CD8-positive, alpha-beta memory T cell (primary cell): ENCODE measurements at places on chromosomes 3 and 15. TPM values are rescaled to one million over a fixed set of nuclear protein-coding genes. Genes with fewer than 3 reads are reported as not detected.
A peak's percentile ranks its signal among the peaks of the same experiment; 100 is the strongest.

- no peak for DNase-seq
Observed at GRCh38 chr15:95292785-95293450, 1037.6 kb upstream of the NR2F2 start.

GRCh38 chr3:157239082-157239704 lies 79.2 kb upstream of the CCNL1 start:
- peak; percentile 50 for DNase-seq

GRCh38 chr3:102374863-102375634 lies 59.8 kb upstream of the ZPLD1 start:
- DNase-seq, result no peak

DNA sequence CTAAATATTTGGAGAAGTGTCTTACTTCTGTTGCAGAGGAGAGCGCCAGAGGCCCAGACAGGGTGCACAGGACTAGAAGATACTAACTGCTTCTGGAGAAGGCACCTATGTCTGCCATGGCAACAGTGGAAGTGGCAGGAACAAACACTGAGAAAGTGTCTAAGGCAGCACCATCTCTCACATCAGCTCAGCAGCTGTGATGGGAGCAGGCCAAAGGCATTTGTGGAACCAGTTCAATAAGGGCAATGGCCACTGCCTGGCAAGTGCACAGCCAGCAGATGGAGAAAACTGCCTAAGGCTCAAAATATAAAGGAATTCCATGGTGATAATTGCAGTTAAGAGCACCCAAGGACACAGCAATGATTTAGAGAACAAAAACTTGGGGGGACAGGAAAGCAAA lies 563.0 kb upstream of the CCDC54 start:
- no peak for DNase-seq

SCG5 gene
- total RNA-seq, result 0.24 TPM

VEPH1 gene
- not detected for total RNA-seq

PARP9 gene
- 13.4 TPM for total RNA-seq

GRCh38 chr3:190018460-190018859 lies 102.2 kb downstream of the P3H2 start:
- no peak for DNase-seq

DNA sequence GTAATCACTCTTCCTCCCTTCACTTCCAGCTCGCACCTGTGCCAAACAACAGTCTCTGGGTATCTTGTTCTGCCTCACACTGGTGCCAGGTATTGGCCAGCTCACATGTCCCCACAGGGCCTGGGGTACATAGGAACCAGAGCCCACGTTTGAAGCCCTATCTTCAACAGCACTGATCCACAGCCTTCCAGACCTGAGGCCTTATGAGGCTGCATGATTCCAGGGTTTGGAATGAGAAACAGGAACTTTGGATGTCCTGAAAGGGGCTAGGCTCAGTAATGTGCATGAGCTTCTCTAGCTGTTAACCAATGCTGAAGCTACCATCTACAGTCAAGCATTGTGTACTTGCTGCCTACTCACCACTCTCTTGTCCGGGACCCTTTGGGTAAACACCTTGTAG lies 92.4 kb downstream of the GPR156 start:
- DNase-seq, result no peak

DNA sequence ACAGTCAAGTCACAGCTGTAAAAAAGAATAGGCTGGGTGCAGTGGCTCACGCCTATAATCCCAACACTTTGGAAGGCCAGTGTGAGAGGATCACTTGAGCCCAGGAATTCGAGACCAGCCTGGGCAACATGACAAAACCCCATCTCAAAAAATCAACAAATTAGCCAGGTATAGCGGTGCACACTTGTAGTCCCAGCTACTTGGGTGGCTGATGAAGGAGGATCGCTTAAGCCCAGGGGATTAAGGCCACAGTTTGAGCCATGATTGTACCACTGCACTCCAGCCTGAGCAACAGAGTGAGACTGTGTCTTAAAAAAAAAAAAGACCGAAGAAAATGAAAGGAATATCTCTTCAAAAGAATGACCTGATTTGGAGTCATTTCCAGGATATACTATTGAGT lies 6.6 kb downstream of the HERC1 start:
- DNase-seq, result no peak

GRCh38 chr3:126522363-126522788 lies 1.6 kb upstream of the CHST13 start:
- peak; percentile 13 for DNase-seq

- no peak for DNase-seq
Observed at GRCh38 chr3:193564012-193564411, 9.3 kb upstream of the ATP13A4 start.

DNA sequence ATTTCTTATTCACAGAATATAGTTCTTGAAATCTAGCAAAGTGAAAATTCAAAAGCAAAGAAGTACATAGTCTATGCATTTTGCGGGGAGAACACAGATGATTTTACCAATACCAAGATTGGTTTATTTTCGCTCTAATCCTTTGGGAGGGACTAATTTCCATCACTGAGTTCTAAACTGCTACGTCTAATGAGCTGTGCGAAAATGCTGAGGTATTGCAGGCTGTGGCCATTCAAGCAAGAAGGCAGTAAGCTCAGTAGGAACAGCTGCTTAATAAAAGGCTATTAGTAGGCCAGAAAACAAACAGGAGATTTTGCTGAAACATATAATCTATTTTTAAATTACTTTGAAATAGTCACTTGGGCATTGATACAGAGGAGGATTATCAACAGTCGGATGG lies 379.0 kb downstream of the CNTN4 start:
- DNase-seq, result no peak

SLCO2A1 gene
- not detected for total RNA-seq

DNAH12 gene
- 0.13 TPM for total RNA-seq

- no peak for DNase-seq
Observed at GRCh38 chr15:99404454-99404853, 153.2 kb downstream of the LRRC28 start.

DNA sequence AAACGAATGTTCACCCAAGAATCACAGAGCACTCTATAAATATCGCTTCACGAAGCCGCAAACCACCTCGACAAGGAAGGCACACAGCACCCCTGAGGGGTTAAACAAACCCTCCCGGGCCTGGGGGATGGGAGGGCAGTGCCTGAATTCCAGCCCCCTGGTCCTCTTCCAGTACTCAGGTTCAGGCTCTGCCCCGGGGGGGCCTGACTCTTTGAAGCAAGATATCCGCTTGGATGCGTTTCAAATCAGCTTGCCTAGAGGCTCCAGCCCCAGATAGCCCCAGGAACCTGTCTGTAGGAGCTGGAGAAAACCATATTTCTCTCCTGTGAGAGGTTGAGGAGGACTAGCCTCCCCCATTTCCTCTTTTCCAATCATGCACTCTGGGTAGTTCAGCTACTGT lies 194.7 kb downstream of the WNT5A start:
- no peak for DNase-seq

GRCh38 chr3:10416730-10417300 lies 88.6 kb downstream of the ATP2B2 start:
- DNase-seq, result no peak

- no peak for DNase-seq
Observed at GRCh38 chr3:123305192-123305591, 103.4 kb downstream of the SEC22A start.

DNA sequence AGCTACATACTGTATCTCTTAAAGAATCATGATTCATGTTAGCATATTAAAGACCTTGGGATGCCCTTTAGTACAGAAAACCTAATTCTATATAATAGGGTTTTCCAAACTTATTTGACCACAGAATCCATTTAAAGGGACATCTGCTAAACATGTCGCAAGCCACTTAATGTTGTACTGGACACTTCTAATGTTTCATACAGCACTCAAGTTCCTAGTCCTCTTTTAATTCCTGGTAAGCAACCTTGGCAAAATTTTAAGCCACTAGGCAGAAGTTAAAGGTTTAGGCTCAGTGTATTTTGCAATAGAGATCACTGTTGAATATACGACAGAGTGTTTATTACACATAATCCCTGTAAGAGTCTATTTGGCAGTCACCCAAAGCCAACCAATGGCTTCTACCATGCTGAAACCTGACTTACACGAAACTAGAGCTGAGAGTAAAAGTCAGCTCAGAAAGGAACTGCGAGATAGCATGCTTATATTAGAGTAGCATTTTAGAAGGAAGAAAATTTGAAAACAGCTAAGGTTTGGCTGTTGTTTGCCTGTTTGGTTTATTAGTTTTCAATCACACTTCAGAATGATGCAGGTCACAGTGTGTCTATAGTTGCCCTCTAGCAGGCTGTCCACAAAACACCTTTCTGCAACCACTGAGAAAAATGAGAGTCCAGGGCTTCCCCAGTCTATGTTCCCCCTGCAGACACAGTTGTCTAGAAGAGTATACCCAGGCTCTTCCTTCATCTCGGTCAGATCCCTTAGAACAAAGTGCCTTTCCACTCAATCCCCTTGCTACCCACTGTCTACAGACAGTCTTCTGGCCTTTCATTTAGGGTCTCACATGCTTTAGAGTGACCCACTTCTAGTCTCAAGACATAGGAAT lies 104.4 kb downstream of the FMN1 start:
- DNase-seq, result no peak

- DNase-seq, result no peak
Observed at GRCh38 chr3:37024092-37024491, 30.8 kb downstream of the MLH1 start.

DNA sequence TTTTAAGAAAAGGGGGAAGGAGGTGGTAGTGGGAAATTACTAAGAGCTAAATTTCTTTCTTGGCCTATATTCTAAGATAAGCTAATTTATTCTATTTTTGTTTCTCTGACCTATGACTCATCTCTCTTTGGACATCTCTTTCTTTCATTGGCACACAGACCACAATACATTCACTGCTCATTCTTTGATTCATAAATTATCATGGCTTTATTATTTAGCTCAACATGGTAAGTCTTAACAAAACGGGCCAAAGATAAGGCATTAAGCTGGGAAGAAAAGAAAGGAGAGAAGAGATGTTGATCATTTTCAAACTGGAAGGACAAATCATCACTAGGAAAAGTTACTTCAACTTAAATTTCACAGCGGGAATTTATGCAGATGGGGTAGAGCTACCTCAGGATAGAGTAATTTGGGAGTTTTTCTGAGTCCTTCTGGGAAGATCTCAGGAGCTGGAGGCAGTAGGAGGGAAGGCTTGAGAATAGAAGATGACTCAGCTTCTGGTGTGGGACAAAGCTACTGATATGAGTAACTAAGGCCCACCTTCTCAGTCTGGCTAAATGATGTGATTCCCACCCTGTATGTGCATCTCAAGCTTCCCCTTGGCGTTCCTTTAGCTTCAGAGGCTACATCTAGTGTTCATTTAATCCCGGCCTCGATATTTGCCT lies 7.5 kb upstream of the ALCAM start:
- no peak for DNase-seq

GRCh38 chr15:89088605-89089315 lies 504 bp downstream of the ABHD2 start:
- no peak for DNase-seq

DNA sequence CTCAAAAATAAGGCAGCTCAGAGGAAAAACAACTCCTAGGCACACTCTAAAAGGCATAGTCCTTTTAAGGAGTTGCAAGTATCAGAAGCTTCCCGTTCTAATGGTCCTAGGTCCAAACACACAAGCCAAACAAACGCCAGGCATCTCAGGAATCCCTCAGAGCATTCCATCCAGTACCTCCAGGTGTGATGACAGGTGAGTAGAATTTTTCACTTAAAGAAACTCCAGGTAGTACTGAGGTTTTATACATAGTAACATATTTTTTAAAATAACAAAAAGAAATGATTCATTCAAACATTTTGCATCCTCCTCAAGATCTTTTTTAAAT lies 1092.3 kb downstream of the TUSC7 start:
- no peak for DNase-seq

DNA sequence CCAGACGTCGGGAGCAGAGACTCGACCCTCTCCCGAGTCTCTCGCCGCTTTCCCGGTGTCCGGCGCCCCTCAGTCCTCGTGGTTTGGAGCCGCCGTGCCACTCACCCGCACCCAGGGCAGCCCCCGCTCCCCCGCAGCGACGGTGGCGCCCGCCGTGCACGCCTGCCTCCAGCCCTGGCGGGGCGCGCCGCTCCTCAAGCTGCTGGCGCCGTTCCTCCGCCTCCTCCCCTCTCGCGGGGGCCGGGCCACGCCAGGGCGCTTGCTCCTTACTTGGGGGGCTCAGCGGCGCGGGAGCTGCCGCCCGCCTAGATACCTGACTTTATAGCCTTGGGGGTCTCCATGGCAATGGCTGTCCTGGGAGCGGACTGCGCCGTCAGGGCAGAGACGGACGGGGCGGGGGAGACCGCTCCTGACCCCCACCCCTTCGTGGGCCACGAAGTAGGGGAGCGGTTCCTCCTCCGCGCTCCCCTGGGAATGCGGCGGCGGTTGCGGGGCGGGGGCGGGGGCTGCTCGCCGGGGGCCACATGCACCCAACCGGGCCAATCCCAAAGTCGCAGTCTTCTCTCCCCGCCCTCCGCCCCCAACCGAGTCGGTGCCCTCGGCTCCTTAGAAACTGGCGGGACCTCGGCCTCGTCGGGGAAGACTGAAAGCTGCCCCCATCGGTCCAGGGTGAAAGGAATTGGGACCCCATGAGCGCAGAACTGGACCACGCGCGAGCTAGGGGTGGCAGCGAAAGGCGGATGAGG lies at the start of gene ANKRD63:
Gene ANKRD63 (minus strand): TSS at position 196 of the 746 bp plus-strand sequence. CDS start 478 bp downstream, outside the sequence.
- peak; percentile 43 for DNase-seq

GRCh38 chr3:179149951-179150350 lies 1.8 kb downstream of the PIK3CA start:
- no peak for DNase-seq

- no peak for DNase-seq
Observed at GRCh38 chr3:71916747-71917369, 131.9 kb upstream of the PROK2 start.

GRCh38 chr15:77563623-77564156 lies 69.0 kb downstream of the LINGO1 start:
- DNase-seq, result no peak

GRCh38 chr15:48317221-48317620 lies 14.0 kb upstream of the DUT start:
- DNase-seq, result no peak

GRCh38 chr3:105767776-105768175 lies 101.0 kb downstream of the CBLB start:
- DNase-seq, result no peak

FANCD2OS gene
- not detected for total RNA-seq

DNA sequence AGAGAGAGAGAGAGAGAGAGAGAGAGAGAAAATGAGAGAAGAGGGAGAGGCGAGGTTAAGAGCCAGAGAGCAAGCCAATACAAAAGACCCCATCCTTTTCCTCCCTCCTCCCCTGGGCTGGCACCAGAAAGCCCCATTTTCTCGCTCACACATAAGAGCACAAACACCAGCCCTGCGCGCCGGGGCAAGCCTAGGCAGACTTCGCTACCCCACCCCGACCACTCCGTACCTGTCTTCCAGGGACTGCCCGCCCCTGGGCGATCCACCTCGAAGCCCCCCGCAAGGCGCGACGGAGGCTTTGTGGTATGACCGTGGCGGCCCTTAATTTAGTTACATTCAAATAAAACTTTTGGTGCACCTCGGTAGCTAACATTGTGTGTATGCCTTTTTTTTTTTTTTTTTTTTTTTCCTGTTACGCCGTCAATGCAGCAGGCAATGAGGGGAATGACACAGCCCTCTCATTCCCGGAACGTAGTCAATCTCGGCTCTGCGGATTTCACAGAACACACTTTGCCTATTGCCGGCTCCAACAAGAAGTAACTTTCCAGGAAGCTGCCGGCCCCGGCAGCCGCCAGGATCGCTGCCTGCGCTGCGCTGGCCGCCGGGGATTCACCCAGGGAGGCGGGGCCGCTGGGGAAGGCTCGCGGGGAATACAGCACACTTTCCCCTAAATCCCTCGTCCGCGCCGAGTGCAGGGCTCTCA lies 7.7 kb downstream of the BCL6 start:
- peak; percentile 34 for DNase-seq

GRCh38 chr15:29699791-29700190 lies 122.5 kb downstream of the TJP1 start:
- DNase-seq, result no peak

ADAM10 gene
- total RNA-seq, result 81.6 TPM

RGMA gene
- total RNA-seq, result 0.20 TPM

KCNAB1 gene
- total RNA-seq, result not detected

LMAN1L gene
- total RNA-seq, result not detected
